Suppressor macrophage treated with lipopolysaccharide for 4 hours (primary cell): ENCODE measurements at places on chromosomes 5 and 9.

DNA sequence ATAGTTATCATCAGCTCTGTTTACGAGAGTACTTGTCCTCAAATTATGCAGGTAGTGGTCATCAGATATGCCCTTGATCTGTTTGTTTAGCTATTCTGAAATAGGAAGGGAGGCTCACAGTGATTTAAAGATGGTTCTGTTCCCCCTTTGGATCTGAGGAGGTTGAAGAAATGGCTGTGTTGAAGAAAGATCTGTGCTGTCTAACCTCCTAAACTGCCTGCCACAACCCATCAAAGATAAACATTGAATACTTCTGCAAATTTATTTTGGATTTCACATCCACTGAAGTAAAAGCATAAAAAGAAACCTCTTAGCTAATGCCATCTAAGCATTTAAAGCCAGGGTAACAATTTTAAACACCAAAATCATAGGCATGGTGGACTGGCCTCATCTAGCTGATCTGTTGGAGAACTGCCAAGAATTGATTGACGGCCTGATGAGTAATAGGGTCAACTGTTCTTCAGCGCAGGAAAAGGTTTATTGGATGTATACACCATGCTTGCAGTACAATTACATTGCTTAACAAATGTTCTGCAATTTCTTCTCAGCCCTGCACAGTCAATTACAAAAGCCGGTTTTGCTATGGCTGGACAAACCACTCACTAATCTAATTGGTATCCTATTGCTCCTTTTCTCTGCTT, 97.6 kb downstream of the SEMA6A start:
- DNase-seq = no peak

- no peak for DNase-seq
Measured at GRCh38 chr5:121628783-121629182, 222.9 kb upstream of the FTMT start.

DNA sequence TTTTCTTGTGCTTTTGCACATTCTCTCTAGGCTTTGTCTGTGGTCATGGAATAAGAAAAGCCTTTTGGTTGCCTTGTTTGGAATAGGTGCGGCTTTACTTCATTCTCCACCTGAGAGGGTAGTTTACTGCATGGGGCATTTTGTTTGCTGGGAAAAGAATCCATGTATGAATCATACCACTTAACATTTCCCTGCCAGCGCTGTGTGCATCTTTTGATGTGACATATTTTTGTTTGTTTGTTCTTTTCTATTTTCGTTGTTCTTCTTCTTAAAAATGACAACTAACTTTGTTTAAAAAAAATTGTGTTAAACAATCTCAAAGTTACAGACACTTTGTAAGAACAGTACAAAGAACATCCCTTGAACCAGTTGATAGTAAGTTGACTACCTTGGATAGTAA, 113.2 kb downstream of the GCNT1 start:
- DNase-seq = no peak

DNA sequence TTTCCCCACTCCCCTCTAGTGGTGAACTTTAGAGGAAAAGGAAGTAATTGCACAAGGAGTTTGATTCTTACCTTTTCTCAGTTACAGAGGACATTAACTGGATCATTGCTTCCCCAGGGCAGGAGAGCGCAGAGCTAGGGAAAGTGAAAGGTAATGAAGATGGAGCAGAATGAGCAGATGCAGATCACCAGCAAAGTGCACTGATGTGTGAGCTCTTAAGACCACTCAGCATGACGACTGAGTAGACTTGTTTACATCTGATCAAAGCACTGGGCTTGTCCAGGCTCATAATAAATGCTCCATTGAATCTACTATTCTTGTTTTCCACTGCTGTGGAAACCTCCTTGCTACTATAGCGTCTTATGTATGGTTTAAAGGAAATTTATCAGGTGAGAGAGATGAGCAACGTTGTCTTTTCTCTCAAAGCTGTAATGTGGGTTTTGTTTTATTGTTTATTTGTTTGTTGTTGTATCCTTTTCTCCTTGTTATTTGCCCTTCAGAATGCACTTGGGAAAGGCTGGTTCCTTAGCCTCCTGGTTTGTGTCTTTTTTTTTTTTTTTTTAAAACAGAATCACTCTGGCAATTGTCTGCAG, 25.3 kb downstream of the SLC22A5 start:
- DNase-seq = no peak
